Bronchial epithelial cell (primary cell): ENCODE measurements at places on chromosomes 16 and 17.

GRCh38 chr17:7260151-7260550 lies 2.1 kb downstream of the CLDN7 start:
- no peak for DNase-seq

- no peak for DNase-seq
Measured at GRCh38 chr17:73419881-73420280, 108.1 kb upstream of the CDC42EP4 start.

GRCh38 chr16:66442502-66443268 lies 15.6 kb downstream of the BEAN1 start:
- DNase-seq = no peak

DNA sequence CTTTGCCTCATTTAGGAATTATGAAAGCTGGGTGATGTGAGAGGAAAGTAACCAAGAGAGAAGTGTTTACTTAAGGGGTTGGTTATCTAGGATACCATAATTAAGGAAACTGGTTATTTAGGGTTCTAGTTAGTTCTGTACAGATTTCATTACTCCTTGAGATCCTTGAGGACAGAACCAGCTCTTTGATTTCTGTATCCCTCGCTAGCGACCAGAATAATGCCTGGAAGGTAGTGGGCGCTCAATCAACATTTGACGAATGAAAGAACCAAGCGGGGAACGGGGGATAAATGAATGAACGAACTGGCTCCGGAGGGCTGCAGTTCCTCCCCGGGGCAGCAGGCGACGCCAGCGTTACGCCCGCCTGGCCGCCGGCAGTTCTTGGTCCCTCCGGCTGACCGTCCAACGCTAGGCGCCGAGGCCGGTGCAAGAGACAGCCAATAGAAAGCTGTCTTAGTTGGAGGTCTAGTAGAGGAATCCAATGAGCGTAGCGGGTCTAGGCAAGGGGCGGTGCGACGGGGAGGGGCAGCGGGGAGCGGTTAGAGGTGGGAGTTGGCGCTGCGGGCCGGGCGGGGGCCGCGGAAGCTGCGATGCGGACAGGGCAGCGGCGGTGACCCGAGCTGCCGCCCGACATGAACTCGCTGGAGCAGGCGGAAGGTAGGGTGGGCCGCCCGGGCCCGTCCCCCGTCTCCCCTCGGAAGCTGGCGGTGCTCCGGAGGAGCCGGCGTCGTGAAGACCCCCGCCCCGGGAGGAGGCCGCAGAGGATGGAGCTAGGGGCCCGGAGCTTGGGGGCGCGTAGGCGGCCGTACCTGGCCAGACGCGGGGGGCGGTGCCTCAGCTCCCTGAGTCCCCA lies at the start of gene CNEP1R1:
CNEP1R1 (plus strand) TSS at position 542 of the 853 bp plus-strand sequence; CDS start at position 633, 91 bp downstream.
- DNase-seq = peak; percentile 89

DNA sequence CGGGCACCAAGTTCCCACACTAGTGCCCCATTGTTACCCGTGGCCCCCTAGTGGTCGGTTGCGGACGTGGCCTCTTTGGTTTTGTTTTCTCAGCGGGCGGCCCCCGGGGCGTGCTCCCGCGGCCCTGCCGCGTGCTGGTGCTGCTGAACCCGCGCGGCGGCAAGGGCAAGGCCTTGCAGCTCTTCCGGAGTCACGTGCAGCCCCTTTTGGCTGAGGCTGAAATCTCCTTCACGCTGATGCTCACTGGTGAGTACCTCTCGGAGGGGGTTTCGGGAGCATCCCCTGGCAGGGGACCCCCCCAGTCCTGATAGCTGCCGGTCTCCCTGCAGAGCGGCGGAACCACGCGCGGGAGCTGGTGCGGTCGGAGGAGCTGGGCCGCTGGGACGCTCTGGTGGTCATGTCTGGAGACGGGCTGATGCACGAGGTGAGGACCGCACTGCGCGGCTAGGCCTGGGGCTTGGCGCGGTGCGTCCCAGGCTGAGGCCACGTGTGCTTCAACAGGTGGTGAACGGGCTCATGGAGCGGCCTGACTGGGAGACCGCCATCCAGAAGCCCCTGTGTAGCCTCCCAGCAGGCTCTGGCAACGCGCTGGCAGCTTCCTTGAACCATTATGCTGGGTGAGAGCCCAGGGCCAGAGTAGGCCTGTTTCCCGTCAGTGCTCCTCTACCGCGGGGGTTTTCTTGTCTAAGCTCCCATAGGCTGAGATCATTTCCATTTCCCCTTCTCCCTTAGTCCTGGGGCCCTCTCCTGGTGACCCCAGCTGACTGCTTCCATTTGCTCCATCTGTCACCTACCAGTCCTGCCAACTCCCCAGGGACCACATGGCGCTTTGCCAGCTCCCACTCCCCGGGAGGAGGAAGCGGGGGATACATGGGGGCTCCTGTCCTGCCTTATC lies 1.7 kb downstream of the SPHK1 start:
- peak; percentile 46 for DNase-seq

DNA sequence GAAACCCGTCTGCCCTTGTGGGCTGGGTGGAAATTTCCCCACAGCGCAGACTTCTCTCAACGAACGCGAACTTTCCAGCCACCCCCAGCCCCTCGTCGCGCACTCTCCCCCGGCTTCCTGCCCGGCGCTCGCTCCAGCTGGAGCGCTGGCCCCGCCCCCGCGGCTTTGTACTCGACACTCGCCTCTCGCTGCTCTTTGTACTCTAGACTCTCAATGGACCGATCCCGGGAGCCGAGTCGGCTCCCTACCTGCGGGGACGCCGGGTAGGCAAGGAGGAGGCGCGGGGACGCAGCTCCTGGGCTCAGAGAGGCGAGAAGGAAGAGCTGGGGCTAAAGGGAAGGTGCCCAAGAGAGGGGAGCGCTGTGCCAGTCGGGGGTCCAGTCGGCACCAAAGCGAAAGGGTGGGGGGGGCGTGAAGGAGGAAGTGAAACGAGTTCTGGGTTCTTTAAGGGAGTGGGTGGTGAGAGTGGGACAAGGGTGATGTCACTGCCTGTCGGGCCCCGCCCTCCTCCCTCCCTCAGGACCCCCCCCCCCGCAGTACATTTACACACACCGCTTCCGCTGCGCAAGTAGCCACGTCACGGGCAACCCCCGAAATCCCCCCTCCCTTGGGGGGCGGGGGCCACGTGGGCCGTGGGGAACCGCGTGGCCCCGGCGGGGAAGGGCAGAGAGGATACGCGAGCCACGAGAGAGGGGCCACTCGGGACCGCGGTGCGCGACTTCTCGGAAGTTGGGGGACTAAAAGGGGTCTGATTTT lies 9.7 kb downstream of the KDM6B start:
- DNase-seq = peak; percentile 76

DNA sequence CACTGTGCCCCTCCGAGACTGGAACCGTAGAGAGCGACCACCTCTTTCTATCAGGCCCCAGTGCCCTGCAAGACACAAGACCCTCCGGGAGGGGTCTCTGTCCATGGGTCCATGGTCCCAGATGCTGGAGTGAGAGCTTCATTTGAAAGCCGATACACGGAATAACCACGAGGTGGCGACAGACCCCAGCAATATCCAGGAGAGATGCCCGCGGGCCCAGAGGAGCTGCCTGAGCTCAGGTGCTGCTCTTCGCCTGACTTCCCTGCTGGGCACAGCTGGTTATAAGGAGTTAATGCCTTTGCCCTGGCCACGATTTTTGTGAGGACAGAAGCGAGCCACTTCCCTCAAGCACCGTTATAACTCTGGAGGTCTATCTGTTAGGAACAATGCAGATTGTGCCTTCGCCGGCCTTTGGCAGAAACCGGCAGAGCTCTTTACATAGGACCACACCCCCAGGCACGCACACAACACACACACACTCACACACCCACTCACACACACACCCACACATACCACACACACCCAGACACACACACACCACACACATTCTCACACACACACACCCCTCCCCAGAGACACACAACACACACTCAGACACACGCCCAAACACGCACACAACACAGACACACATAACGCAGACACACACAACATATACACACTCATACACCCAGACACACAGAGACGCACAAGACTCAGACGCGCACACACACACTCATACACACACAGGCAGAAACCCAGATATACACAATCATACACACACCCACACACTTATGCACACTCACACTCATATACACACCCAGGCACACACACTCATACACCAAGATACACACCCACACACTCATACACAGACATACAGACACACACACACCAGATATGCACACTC lies 436.4 kb downstream of the SOX9 start:
- DNase-seq = peak; percentile 52

DNA sequence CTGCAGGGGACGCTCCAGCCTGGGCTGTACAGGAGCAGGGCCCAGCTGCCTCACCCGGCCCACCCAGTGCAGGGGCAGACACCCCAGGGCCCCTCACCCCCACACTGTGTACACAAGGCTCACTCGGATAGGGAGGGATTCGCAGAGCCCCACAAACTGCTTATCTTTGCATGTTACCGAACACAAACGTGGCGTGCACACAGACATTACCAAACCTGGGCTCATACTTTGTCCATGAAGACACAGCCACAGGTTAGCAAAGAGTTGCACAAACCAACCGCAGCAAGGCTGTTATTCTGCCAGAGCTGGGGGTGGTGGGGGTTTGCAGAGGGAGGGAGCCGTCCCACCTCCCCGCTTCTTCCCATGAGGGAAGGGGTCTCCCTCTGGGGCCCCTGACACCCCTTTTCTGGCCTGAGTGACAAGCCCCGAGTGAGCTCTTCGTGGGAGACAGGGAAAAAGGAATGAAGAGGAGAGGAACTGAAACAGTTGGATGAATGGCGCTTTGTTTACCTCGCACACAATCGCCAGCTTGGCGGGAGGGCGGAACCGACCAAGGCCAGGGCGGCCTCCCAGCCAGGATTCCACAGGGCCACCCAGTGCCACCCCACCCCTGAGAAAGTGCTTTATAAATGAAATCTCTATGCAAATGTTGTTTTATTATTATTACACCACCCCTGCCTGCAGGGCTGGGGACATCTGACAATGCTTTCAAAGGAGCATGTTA lies 434 bp upstream of the CPSF4L start:
- peak; percentile 23 for DNase-seq

GRCh38 chr16:63813862-63814261 lies 1308.0 kb downstream of the CDH11 start:
- DNase-seq = no peak

DNA sequence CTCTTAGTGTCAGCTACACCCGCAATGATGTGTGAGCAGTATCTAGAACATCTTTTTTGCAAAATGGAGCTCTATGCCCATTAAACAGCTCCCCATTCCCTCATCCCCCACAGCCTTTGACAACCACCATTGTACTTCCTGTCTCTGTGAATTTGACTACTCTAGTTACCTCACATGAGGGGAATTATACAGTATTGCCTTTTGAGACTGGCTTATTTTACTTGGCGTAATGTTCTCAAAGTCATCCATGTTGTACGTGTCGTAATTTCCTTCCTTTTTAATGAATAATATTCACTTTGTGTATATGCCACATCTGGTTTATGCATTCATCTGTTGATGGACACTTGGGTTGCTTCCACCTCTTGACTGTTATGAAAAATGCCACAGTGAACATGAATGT lies 23.2 kb upstream of the CCL22 start:
- no peak for DNase-seq

- DNase-seq = no peak
Measured at GRCh38 chr17:38768417-38768816, 15.9 kb downstream of the PSMB3 start.

GRCh38 chr16:49788986-49789385 lies 66.9 kb downstream of the ZNF423 start:
- no peak for DNase-seq

GRCh38 chr16:72362973-72363372 lies 191.0 kb upstream of the PMFBP1 start:
- DNase-seq = no peak

DNA sequence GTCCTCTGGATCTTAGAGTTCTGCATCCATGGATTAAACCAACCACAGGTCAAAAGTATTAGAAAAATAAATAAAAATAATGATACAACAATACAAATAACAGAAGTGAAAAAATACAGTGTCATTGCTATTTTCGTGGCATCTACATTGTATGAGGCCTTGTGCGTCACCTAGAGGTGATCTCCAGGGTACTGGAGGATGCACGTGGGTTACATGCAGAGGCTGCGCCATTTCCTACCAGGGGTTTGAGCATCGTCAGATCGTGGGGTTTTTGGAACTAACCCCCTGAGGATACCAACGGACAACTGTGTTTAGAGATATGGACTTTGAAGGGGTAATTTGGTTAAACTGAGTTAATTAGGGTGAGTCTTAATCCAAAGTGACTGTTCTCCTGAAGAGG lies 224.7 kb downstream of the ENGASE start:
- DNase-seq = no peak

DNA sequence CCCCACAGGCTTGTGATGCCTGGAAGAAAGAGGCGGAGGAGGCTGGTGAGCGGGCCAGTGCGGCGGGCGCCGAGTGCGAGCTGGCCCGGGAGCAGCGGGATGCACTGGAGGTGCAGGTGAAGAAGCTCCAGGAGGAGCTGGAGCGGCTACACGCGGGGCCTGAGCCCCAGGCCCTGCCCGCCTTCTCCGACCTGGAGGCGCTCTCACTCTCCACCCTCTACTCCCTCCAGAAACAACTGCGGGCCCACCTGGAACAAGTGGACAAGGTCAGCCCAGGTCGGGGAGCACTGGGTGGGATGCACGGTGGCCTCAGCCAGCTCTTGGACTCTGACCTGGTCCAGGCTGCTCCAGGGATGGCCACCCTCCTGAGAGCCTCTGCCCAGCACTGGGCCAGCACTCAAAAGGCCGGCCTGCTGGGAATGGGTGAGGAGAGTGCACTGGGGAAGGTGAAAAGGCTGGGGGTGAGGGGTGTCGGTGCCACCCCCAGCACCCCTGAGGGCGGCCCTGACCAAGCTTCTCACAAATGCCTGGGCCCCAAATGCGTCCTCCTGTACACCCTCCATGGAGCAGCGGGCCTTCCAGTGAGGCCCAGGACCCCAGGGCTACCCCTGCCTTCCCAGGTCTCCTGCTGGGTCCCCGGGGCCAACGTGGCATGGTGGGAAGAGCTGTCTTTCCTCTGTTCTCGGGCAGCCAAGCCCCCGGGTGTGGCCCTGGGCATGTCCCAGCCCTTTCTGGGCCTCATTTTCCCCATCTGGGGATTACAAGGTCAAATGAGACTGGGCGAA lies 20.8 kb downstream of the UNC13D start:
- no peak for DNase-seq

DNA sequence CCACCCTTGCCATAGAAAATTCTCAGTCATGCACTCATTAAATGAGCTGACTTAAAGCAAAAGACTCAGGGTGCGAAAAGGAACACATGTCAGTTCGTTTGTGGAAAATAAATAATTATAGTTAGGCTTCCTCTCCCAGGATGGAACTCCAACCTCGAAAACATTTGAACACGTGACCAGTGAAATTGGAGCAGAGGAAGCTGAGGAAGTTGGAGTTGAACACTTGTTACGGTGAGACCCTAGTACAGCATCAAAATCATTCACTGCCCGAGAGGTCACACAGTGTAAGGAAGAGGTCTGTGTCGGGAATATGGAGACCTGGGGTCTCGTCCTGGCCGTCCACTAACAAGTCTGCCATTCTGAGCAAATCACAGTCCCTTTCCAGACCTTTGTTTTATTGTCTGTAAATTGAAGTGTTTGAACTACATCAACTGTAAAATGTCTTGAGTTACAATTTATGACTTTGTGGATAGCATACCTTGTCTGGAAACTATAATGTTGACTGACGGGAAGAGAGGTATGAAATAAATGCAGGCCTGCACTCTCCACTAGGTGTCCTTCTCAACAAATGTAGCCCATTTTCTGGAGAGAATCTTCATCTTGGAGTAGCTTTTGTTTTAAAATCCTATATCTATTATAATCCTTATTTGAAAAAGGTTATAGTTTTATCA lies 7.7 kb downstream of the PSMD7 start:
- no peak for DNase-seq

GRCh38 chr17:31216031-31216751 lies 80.8 kb downstream of the OMG start:
- DNase-seq = peak; percentile 55
